ENCODE measurements at places on chromosomes 2 and 18.

DNA sequence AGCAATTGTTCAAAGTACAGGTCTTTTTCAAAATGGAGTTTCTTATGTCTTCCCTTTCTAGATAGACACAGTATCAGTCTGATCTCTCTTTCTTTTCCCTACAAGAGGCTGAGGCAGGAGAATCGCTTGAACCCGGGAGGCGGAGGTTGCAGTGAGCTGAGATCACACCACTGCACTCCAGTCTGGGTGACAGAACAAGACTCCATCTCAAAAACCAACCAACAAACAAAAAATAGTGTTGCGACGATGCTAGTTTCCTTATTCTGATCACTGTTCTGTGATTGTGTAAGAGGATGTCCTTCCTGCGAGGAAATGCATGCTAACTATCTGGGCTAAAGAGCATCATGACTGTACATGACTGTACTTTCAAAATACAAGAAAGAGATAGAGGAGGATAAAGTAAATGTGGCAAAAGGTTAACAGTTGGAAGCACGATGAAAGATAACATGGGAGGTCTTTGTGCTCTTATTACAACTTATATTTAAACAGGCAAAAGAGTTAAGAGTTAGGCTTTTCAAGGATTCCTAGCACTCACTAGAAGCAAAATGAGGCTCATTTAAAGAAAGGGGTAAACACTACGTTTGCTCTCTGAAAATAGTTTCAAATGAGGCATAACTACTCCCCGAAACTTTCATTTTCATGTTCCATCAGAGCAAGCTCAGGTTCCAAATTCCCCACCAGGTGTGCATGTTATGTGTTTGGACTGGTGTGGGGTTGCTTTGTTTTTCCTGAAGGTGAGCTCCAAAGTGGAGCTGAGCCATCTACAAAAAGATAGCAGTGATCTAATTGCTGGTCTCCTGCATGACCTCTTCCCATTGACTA is 23.8 kb downstream of the SOWAHC start:
- DNase-seq, result no peak

- DNase-seq, result no peak
Observed at GRCh38 chr2:54149638-54150441, 34.4 kb downstream of the ACYP2 start.

DNA sequence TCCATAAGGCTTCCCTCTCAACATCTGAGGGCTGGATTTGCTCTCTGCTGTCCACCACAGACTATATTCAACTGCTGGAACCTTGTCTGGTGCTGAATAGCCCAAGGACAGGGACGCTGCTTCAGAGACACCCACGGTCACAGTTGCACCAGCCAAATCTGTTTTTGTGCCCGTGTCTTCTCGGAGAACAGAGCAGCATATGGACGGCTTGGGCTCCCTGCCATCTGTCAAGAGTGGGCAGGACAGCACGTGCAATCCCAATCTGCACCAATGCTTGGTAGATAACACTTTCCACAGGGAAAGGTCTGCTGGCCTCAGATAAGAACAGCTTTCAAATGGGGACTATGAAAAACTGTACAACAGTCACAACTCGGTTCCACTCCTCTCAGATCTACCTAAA is 466.1 kb downstream of the TGIF1 start:
- DNase-seq, result no peak

DNA sequence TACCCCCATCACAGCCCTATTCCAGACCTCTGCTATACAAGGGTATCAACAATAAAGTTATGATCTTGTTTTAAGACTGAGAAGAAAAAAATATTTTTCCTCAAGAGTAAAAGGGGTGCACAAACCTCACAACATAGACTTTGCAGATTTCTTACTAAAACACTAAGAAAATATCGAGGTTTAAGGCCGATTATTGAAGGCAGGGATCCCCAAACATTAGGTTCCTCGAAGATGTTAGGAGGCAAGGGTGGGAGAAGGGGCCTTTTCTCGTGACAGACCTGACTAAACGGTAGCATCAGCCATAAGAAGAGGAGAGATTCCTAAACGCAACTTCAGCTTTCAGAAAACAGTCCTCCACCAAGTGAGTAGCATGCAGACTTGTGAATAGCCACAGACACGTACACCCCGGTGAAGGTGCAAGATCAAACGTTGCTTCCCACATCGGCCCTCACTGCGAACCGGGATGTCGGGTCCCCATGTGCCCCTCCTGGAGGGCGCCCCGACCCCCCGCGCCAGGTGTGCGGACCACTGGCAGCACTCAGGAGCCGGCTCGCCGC is 678 bp downstream of the PIAS2 start:
- DNase-seq, result no peak

DNA sequence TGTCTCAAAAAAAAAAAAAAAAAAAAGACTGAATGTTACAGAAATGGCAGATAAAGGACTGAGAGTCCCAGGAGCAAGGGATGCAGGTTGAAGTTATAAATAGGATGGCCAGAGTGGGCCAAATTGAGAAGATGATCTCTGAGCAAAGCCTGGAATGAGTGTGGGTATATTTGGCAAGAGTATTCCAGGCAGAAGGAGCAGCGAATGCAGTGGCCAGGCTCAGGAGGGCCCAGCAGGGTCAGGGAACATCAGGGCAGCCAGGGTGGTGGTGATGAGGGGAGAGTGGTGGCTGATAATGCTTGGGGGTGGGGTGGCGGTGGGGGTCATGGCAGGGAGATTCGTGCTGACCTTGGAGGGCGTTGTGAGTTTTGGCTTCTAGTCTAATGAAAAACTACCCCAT is 141.3 kb upstream of the AGAP1 start:
- DNase-seq, result no peak

DNA sequence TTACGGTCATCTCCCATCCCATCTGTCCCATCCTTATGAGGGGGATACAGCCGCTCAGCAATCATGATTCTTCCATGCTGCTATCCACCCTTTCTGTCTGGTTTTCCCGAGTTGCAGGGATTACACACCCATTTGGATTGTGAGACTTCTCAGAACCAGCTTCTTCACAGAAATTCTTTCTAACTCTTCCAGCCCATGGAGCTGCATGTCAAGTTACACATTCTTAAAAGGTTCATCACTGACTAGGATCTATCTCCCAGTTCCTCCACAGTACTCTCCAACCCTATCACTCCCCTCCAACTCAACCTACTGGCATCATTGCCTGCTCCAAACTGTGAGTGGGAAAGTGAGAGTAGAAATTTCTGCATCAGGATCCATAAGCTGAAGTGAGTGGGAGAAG is 558.2 kb upstream of the TNP1 start:
- DNase-seq, result no peak

GRCh38 chr18:39019989-39020388 is 1454.4 kb upstream of the CELF4 start:
- DNase-seq, result no peak

GRCh38 chr2:133457861-133458260 is 110.4 kb downstream of the NCKAP5 start:
- no peak for DNase-seq

DNA sequence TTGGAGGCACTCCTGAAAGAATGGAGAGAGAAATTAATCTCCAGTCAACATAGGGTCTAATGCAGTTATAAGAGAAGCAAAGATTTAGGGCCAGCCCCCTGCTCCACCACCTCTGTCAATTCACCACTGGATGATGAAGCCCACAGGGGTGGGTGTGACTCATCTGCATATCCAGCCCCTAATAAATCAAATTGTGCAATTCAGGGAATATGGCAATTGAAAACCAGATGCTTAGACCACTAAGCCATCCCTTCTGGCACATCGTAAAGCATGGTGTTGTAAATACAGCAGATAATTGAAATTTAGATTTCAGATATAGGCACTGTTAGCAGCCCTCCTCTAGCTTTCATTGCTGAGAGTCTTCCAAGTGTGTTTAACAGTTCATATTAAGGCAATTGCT is 541.4 kb downstream of the PARD3B start:
- no peak for DNase-seq

- no peak for DNase-seq
Observed at GRCh38 chr18:8854962-8855361, 149.6 kb downstream of the MTCL1 start.

DNA sequence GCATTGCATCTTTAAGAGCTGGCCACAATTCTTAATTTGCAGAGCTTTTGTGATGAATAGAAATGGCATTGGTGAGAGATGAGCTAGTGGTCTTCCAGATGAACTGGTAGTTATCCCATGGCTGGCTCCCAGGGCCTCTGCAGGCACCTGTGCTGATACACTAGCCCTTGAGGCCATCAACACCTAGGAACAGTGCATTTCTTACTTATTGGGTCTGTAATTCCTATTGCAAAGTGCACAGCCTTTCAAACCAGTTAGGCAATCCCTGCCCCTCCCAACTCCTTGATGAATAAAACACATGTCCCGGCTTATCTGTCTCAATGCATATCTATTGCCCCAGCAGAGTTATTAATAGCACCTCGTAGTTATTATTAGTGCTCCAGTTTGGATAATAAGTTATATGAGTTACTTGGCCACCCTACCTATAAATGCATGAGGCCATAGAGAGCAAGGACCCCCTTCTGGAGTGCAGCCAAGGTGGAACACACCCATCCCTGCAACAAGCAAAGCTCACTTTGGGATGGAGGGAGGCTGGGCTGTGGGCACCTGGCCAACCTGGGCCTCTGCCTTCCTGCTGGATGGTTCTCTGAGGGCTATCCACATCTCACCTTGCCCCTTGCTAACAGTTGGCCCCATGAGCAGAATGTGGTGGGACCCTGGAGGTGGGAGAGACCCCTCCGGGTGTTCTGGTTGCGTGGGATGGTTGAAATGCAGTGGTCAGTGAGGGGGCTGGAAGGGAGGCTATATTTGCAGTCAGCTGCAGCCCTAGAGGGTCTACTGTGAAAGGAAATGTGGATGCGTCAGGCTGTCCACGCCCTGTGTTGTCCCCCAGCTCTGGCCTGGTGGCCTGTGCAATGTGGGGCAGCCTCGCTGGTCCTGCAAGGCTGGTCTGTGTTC is 455.9 kb upstream of the HS6ST1 start:
- DNase-seq, result no peak

GRCh38 chr2:104847586-104848160 is 6.2 kb upstream of the POU3F3 start:
- DNase-seq, result no peak

DNA sequence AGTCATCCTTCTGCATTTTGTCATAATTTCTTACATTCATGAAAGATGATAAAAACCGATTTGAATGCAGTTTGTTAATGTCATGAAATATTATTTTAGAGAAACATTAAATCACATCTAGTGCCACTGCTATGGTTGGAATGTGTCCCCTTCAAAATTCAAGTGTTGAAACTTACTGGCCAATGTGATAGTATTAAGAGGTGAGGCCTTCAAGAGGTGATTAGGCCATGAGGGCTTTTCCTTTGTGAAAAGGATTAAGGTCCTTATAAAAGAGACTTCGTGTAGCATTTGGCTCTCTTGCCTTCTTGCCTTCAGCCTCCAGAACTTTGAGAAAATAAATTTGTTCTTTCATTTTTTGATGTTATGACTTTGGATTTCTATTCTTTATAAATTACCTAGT is 117.2 kb downstream of the RGPD3 start:
- DNase-seq, result no peak

DNA sequence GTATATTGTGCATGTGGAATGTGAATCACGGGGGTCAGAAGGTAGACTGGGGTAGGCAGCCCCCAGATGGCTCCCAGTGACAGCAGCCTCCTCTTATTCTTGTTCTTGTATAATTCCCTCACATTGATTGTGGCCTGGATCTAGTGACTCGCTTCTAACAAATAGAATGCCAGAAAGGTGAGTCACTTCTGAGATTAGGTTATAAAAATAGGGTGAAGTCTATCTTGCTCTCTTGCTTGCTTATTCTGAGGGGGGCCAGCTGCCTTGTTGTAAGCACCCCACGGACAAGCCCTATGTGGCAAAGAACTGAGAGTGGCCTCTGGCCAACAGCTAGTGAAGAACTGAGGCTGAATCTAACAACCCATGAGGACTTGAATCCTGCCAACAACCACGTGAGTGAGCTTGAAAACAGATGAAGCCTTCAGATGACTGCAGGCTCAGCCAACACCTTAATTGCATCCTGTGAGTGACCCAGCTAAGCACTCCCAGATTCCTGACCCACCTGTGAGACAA is 15.6 kb upstream of the RMND5A start:
- no peak for DNase-seq

DNA sequence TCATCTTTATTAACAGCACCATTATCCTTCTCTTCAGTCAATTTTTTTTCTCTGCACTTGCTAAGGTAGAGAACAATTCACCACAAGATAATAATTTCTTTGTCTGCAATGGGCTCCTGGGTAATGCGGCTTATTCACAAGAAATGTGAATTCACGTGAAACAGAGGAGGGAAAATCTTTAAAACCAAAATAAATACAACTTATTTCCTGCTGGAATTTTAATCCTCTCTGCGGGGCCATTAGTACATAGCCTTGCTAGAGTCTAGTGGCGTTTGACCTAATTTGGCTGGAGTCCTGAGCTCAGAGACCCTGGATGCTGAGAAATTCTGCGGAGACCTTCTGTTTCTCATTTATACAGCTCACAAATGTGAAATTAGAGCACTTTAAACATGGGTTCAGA is 319.3 kb upstream of the MMADHC start:
- no peak for DNase-seq

- DNase-seq, result no peak
Observed at GRCh38 chr2:121237980-121238665, 46.9 kb downstream of the TFCP2L1 start.

DNA sequence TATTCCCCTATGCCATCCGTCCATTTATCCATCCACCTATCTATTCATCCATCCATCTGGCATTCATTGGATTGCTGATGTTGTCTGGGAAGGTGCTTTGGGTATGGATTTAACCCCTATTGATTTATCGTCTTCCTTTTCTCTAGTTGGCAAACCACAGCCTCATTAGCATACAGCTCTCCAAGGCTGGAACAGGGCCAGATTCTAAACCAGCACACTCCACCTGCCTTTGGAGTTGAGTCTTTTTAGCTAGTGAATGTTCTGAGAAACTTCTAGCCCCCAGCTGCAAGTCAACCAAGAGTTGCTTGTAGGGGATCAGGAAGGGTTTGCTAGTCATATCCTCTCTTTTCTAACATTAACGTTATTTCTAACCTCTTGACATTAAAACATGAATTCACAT is 90.7 kb downstream of the NRP2 start:
- DNase-seq, result no peak

DNA sequence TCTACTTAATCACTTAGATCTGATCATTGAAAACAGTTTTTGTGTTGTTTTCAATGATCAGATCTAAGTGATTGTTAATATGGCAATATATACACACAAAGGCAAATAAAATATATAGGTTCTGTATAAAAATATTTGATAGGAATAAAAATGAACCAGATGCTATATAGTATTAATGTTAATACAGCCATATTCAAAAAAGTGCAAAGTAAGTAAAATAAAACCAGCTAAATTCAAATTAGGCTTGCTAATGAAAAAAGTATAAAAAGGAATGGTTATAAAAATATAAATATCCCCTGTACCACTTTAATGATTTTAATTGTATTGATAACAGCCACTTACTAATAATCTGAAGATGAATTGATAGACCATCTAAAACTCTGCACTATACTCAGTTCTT is 38.4 kb downstream of the VPS54 start:
- DNase-seq, result no peak

DNA sequence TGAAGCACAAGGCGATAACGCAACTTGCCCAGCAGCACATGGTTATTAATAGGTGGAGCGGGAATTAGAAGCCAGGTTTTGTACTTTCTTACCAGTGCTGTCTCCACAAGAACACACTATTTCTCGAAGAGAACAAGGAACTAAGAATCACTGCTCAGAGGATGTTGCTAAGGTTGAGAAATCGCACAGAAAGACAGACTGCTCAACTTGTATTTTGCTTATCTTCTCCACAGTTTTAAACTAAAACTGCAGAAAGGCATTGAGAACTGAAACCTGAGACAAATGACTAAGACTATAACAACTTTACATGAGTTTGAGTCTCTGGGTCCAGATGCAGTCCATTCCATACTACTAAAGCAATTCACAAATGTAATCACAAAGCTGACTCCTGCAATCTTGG is 6.2 kb downstream of the PRKD3 start:
- DNase-seq, result no peak

All from cortex of kidney (tissue), 1 donor.